Hippocampal formation (tissue), 2 donors: ENCODE measurements at places on chromosomes 1 and 21.

GRCh38 chr1:52007215-52008002, 16.9 kb upstream of the RAB3B start:
- no peak for DNase-seq

GRCh38 chr1:201696217-201696761, 132.7 kb upstream of the IPO9 start:
- peak; percentile 68 for DNase-seq

DNA sequence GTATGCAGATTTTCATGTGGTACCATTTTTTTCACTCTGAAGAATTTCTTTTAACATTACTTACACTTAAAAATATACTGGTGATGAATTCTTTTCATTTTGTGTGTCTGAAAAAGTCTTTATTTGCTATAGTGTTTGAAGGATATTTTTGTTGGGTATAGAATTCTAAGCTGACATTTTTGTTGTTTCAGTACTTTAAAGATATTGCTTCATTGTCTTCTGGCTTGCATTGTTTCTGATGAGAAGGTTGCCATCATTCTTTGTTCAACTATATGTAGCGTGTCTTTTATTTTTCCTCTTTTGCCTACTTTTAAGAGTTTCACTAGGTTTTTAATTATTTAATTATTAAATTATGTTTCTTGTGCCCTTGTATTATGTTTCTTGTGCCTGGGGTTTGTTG, 8.0 kb downstream of the HS2ST1 start:
- DNase-seq: no peak

DNA sequence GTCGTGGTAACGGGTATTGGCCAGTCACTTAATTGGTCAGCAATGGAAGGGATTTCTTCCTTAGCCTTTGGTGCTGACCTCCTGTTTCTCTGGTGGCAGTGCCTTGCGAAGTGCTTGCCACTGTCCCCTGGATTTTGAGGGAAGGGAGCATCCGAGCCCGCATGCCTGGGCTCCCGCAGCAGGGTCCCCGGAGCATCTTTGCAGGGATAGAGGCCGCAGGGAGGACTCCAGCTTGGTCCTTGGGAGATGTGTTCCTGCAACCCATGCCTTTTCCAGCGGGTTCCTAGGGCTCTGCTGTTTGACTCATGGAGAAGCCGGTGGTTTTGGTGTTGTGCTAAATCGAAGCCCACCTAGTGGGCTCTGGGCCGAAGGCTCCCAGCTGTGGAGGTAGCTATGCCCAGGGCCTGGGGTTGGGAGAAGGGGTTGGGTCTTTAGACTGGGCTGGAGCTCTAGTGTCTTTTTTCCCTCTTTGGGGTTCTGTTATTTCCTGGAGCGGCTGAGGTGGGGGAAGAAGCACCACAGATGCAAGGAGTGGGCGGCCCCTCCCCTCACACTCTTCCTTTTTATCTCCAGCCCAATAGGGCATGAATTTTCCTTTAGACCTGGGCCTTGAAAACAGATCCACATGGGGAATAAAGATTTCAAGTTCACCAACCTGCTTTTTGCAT, 39.0 kb downstream of the PIK3CD start:
- DNase-seq: no peak

GRCh38 chr21:33123374-33124123, 53.6 kb downstream of the OLIG1 start:
- DNase-seq: no peak

DNA sequence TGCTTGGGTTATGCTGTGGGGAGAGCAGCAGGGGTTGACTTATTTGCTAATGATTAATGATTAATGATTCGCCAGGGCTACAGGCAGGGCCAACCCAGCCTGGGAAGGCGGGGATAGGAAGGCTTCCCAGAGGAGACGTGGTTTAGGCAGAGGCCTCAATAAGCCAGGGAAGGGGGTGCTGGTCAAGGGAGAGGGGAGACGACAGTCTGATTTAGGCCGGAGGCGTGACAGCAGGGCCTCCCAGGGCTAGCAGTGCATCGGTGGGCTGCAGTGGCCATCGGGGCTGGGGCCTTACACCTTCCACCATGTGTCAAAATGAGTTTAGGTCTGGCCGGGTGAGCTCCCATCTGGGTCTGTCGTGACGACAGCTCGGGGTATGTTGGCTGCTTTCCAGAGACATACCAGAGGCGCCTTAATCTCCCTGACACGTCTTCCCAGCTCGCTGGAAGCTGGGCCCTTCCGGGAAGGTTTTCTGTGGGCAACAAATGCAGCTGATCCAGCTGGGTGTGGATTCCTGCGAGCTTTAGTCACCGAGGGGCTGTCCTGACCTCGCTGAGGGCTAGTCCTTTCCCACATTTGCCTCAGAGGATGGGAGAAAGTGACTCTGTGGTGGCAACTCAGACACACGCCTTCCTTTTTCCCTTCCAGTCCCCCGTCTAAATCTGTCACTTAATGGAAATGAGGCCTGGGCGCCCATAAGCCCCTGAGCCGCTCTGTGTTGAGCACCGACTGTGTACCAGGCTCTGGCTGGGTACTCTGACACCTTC, 3.7 kb upstream of the SLC1A7 start:
- DNase-seq: no peak

DNA sequence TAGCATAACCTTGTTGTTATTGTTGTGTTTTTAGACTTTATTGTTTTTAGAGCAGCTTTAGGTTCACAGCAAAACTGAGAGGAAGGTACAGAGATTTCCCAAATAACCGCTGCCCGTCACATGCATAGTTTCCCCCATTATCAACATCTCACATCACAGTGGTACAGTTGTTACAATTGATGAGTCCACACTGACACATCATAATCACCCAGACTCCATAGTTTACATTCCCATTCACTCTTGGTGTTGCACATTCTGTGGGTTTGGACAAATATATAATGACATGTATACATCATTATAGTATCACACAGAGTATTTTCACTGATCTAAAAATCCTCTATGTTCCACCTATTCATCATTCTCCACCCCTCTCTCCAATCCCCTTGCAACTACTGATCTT, 25.9 kb upstream of the TOR3A start:
- no peak for DNase-seq

DNA sequence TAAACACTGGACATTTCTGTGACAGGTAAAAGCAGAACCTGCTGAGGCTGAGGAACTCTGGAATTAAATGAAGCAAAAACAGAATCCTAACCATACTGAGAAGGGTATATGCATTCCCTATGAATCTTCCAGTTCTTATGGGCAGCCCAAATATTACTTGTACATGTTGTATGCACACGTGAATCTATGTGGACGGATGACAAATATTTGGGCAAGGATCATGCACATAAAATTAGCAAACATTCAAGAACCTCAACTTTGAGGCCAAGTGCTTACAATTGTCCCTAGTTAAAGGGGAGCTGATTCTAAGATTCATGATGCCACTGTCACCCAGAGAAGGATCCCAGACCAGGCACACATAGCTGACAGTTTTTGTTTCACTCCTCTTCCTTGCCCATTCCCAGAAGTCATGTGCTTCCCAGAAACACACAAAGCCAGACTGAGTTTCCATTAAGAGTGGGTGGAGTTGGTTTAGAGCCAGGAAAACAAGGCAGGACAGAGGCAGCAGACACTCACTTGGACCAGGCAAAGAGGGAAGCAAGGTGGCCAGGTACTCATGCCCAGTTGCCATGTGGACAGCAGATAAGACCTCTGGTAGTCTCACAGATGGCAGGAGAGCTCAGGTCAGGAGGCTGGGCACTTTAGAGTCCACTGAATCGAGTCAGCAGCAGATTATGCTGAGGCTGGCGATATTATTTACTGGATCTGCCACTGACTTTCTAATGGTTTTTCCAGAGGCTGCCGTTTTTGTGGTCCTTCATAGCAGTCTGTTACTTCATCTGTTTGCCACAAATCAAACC, 25.6 kb downstream of the AK2 start:
- DNase-seq: no peak

- peak; percentile 51 for DNase-seq
Observed at GRCh38 chr1:224433701-224434672, 610 bp downstream of the WDR26 start.

GRCh38 chr1:51564124-51564523, 45.1 kb upstream of the EPS15 start:
- no peak for DNase-seq

DNA sequence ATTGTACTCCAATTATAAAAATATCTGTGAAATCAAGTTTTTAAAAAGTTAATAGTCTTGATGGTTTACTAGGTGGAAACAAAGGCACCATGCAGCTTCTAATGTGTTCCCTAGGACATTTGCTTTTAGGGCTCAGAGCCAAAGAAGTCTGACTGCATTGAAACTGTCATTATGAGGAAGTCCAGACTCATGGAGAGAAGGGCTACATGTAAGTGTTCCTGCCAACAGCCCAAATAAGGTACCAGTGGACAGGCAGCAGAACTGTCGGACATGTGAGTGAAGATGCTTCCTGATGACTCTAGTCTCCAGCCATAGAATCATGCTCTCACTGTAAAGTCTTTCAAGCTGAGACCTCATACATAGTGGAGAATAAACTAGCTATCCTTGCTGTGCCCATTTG, 287.6 kb downstream of the AKT3 start:
- no peak for DNase-seq

DNA sequence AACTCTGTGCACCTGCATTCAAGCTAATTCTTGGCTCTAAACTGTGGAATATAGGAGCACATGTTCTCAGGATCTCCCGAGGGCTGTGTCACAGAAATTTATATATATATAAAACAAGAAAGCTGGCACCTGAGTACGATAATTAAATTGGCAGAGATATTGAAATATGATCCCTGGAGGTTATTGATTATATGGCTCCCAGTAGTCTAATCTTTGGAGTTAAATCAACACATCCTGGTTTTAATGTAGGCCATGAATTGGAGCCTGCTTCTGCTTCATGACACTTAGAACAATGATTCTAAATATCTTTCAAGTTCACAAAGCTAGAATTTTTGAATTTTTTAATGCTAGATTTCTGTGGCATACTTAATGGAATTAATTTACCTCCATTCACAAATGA, 84.3 kb downstream of the CTH start:
- DNase-seq: no peak

DNA sequence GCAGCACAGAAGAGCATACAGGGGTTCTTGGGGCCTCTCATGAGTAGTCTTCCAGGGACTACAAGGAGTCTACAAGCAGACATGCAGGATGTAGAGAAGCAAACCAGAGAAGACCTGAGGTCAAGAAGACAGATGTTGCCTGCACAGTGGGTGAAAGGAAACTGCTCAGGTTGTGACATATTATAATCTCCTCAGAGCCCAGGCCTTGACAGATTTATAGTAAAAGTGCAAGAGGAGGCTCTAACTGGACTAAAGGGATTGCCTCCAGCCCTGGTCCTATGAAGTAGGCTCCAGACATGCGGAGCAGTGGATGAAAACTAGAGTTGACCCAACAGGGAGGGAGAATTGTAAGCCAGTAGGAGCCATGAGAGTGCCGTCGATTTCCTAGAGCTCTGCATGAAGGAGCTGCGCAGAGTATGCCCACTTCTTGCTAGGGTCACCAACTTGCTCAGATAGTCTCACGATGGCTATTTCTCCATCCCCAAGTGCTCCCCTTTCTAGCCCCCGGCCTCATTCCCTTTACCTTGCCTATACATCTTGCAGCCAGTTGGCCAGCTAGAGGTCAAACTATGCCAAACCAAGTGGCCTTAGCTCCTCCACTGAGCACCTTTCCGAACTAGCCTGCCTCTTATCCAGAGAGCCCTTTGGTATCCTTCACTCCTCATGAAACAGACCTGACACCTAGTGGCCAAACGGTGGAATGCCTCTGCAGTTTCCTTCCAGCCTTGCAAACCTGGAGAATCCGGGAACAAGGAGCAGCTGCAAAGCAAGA, 36.2 kb upstream of the IPO9 start:
- peak; percentile 88 for DNase-seq

GRCh38 chr1:114462341-114462740, 48.7 kb downstream of the TRIM33 start:
- DNase-seq: no peak

DNA sequence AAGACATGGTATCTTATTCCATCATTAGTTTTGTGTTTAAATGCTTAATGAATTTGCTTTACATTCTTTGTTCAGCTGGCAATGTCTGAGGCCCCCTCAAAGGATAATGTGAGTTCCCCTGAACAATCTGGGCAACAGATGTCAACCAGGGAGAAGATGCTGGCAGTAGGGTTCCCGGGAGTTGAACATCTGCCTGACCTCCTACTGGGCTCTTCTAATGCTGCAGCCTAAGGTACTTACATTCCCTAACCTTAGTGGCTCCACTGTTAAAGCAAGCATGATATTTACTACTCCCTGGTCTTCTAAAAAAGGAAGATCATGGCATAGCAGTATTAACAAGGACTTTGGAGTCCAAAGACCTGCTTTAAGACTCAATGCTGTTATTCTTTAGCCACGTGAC, 574.9 kb upstream of the NR5A2 start:
- no peak for DNase-seq

DNA sequence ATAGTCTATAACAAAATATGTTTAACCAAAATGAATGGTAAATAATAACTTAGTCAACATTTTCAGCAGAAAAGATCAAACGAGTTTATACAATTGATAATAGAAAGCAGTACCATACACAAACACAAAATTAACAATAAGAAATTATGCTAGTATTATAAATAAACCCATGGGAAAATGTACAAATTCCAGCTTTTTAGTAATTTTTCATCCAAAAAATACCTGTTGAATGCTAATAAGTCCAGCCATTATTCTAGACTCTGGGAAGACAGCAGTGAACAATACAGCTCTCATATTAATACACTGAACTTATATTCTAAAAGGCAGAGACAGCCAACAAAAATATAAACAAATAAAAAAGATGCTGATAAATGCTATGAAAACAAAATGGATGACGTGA, 66.3 kb downstream of the AKT3 start:
- DNase-seq: no peak

DNA sequence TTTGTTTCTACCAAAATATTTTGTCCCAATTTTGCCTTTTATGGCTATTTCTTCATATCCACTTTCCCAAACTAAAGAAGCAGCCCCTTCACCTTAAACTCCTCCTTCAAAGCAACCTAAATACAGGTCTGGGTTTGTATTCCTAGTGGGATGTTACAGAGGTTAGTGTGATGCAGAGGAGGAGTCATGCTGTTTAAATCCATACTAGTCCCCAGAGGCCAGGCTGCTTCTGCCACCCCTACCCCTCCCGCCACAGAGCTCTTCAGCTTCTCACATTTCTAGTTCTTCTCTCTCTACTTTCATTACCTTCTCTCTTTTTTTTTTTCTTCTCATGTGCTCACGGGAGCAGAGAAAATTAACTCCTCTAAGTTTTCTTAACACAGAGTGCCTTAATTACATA, 29.3 kb downstream of the SELL start:
- no peak for DNase-seq

DNA sequence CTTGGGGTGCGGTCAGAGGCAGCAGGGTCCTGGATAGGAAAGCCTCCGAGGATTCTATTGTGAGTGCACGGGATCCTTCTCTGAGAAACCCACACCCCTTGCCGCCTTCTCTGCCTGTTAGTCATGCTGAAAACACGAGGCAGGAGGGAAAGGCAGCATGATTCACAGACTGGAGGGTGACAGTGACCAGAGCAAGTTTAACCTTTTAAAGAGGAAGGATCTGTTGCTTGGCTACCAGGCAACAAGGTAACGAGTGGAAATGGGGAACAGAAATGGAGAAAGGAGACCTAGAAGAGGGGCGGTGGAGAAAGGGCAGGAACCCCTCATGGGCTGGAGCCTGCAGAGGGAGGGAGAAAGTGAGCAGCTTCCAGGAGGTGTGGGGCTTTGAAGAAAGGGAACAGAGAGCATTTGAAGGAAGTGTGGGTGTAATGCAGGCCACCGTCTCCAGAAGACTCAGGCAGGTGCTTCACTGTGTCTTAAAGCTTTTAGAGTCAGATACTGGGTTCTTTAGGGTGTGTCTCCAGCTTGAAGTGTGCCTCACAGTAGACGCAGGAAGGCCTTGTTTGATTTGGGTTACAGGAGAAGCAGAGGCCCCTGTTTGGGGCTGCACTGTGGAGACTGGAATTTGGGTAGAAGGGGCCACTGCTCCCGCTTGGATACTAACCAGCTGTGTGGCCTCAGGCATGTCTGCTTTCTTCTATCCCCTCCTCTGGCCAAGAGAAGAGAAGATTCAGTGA, 19.1 kb downstream of the OPTC start:
- no peak for DNase-seq
